ENCODE measurements at places on chromosomes 2 and 18. TPM values are rescaled to one million over a fixed set of nuclear protein-coding genes. Genes with fewer than 3 reads are reported as not detected.

- DNase-seq, result no peak
Observed at GRCh38 chr18:59821983-59822382, 77.8 kb upstream of the PMAIP1 start.

DNA sequence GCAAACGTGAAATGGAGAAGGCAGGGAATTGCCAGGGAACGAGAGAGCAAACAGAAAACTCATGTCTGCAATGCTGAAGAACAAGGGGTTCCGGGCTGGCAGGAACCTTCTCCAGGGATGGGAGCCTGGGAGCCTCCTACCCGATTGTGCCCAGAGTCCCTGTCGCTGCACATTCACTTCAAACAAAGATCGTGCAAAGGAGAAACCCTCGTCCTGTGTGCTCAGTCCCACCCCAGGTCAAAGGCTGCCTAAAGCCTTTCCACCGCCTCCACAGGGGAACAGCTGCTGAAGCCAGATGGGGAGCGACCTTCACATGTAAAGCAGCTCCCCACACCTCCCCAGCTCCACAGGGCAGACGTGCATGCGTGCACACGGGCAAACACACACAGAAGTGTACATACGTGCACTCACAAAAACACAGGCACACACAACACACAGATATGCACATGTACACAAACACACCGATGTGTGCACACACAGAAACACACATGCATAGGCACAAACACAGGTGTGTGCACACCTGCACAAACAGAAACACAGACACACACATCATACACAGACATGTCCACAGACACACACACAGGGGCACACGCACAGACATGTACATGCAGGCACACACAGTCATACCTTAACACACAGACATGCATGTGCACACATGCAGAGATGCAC lies 460.1 kb upstream of the SALL3 start:
- DNase-seq, result no peak

- no peak for DNase-seq
Observed at GRCh38 chr2:86695053-86695691, 24.9 kb upstream of the RMND5A start.

DNA sequence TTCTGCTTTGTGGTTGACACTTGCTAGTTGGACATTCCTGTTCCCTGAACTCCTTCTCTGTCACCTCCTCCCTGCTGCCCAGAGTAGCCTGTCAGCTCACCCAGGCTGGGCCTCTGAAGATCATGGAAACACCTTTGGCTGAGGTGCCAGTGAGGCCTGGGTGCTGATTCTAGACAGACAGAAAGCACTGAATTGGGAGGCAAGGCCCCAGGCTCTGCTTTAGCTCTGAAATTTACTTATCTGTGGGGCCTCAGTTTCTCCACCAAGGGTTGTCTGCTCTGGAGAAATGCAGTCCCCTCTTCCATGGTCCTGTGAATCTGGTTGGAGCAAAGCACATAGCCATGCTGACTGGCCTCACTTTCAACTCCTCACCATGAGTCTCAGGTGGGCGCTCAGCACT lies 104.6 kb upstream of the SIX3 start:
- no peak for DNase-seq

DNA sequence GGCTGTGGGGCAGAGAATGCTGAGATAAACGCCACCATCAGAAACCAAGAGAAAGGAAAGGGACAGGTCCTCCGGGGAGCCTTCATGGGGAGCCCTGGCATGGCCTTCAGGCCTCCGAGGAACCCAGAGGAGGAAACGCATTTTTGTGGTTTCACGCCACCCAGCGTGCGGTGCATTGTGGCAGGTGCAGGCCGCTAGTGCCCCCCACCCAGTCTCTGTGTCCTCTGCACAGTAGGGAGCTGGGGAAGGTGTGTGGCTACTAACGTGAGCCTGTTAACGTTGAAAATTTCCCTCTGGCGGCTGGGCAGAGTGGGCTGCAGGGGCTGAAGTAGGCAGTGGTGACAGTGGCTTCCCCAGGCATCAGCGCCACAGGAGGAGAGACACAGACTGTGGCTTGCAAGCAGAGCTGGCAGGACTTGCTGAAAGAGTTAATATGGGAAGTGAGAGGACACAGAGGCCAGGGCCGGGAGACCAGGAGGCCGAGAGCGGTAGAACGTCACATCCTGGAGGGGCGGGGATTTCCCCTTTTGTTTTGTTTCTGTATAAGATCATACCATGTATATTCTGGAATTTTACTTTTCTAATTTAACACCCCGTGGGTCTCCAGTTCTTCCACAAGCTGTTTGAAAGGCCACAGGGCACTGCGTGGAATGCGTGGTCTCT lies 166.9 kb downstream of the GBX2 start:
- DNase-seq, result no peak

- no peak for DNase-seq
Observed at GRCh38 chr2:164479460-164479859, 141.8 kb downstream of the GRB14 start.

DNA sequence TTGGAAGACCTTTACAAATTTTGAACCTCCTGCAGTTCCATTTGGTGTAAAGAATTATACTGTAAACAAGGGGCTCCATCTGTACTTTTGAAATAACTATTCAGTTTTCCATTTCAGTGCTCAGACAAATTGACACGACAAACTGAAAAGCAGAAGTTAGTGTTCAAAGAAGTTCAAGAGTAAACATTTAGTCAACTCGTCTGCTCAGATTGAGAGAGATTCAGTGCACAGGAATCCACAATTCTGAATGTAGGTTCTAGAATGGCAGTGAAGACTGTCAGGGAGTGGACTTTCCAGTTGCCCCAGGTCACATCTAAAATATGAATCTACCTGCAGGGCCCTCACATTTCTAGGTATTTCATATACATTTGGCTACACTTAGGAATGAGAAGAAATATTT lies 322.3 kb upstream of the TCF4 start:
- DNase-seq, result no peak

GRCh38 chr2:197294260-197294659 lies 16.3 kb downstream of the ANKRD44 start:
- DNase-seq, result no peak

DNA sequence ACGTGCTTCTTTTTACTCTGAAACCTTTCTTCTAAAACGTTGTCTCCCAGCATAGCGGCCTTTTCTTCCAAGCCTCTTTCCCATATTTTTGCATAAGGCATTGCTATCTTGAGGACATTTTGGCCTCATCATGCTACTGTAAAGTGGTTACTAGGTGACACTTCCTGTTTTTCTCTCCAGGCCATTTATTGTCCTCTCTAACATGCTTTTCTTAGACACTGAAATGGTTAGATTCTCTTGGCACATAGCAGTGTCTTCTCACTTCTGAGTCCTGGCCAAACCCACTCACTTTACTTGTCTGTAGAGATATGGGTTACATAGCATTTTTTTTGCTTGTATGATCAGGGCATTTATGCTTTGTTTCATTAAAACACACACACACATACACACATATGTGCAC lies 50.1 kb upstream of the KCNH7 start:
- no peak for DNase-seq

DNA sequence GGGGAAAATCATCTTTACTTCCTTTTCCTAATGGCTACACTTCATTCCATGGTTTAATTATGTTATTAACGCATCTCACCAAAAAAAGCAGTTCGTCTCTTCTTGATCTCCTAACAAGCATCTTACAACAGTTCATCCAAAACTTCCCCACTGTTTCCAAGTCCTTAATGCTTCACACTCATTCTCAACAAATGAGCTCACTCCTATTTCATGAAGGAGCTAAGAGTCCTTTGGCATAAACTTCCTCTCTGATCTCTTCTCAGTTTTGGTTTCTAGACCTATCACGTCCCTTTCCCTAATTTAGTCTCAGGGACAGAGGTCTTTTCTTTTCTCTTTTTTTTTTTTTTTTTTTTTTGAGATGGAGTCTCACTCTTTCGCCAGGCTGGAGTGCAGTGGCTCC lies 205.9 kb upstream of the SLC39A10 start:
- no peak for DNase-seq

GRCh38 chr2:238159071-238159539 lies 335 bp downstream of the ERFE start:
- DNase-seq, result no peak

- DNase-seq, result no peak
Observed at GRCh38 chr2:155525199-155525598, 807.3 kb downstream of the NR4A2 start.

- DNase-seq, result no peak
Observed at GRCh38 chr2:85410584-85411404, 628 bp upstream of the CAPG start.

DNA sequence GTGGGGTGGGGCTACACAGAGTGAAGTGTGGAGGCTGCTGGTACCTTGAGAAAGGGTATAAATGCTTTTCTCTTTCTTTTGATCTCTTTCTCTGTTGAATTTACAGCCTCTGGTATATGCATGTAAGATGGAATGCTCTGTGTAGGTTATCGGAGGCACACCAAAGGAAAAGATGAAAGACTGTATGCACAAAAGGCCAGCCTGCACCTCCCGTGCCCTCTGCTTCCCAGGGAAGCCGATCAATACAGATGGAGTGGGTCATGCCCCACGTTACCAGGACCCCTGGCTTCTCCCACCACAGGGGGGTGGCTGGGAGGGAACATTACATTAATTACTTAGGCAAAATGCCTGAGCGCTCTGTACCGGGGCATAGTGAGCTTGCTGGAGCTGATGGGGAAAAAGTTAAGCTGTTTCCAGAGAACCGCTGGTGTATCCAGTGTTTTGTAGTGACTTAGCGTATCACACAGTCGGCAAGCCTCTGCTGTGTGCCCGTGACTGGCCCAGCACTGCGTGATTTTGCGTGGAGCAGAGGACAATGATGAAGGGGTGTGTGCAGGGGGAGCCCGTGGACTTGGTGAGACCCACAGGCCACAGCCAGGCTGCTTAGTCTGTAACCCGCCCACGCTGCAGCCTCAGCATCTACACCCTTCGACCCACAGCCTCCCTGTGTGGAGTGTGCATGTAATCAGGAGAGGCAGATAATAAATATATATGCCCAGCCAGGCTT lies 8.0 kb downstream of the ALLC start:
- DNase-seq, result no peak

- DNase-seq, result no peak
Observed at GRCh38 chr2:68594674-68595492, 48.5 kb upstream of the PROKR1 start.

GRCh38 chr2:29080886-29081743 lies 6.8 kb upstream of the PCARE start:
- no peak for DNase-seq

DNA sequence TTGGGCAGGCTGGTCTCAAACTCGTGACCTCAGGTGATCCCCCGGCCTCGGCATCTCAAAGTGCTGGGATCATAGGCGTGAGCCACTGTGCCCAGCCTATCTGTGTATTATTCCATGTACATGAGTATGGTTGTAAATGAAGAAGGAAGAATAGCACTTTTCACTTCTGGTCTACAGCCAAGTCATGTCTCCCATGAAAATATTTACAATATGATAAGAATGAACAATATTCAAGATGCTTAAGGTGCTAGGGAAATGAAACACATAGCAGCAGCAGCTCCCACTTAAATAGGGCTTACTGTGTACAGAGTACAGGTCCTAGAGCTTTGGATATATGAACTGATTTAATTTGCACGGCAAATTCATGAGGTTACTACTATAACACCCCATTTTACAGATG lies 70.3 kb upstream of the COL5A2 start:
- DNase-seq, result no peak

DNA sequence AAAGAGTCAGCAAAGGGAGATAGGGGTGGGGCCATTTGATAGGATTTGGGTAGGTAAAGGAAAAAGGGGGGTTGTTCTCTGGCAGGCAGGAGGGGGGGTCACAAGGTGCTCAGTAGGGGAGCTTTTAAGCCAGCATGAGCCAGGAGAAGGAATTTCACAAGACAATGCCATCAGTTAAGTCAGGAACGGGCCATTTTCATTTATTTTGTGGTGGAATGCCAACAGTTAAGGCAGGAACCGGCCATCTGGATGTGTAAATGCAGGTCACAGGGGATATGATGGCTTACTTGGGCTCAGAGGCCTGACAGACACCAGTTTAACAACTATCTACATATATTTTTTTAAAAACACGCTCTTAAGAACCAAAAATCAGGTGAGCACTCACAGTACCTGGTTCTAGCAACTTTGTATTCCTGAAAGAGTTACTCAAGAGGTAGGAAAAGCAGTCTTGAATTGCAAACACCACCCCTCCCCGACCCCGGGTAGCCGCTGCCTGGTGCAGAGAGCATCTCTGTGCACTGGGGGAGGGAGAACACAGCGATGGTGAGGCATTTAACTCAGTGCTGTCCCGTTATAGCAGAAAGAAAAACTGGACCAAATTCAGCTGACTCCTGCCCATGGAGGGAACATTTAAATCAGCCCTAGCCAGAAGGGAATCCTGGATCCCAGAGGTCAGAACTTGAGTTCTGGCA lies 414.5 kb upstream of the KLHL29 start:
- DNase-seq, result no peak

DNA sequence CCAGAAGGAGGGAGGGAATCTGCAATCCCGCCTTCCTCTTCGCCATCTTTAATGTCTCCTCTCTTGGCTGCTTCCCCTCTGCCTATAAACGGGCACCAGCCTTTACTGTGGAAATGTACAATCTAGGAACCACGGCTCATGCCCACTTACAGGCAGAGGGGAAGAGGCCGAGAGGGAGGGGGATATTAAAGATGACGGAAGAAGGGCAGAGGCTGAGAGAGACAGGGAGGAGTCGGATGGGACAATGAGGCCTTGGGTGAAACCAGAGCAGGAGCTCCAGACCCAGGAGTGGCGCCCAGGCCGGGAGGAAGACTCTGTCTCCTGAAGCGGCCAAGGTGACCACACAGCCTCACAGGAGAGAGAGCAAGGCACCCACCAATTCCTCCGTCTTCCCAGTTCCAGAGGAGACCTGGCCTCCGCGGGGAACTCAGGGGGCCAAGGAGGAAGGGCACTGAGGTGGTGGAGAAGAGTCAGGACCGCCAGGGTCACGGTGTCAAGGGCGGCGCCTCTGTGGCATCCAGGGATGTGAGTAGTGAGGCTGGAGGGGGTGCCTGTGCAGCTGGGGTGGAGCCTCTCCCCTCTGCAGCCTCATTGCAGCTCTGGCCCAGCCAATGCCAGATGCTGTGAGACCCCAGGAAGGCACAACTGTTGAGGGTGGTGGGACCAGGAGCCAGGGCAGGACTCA lies 67.8 kb downstream of the CIB4 start:
- no peak for DNase-seq

- DNase-seq, result no peak
Observed at GRCh38 chr2:122999821-123000220, 1025.3 kb upstream of the CNTNAP5 start.

The TUBB8B gene
- total RNA-seq, result not detected

The DNAJC5G gene
- not detected for total RNA-seq

The EPG5 gene
- 35.8 TPM for total RNA-seq

The GREB1 gene
- 5.1 TPM for total RNA-seq

The FAM161A gene
- 2.7 TPM for total RNA-seq

The MLPH gene
- 236 TPM for total RNA-seq

The CNDP1 gene
- total RNA-seq, result 0.31 TPM

The GPBAR1 gene
- total RNA-seq, result 1.5 TPM
